Activated naive CD4-positive, alpha-beta T cell treated with anti-CD3 and anti-CD28 coated beads, Interleukin-2, amount 50 U/mL, for 72 hours (primary cell): ENCODE measurements at places on chromosomes 13 and 19.

- no peak for DNase-seq
Observed at GRCh38 chr13:49897713-49898112, 38.4 kb downstream of the SPRYD7 start.

DNA sequence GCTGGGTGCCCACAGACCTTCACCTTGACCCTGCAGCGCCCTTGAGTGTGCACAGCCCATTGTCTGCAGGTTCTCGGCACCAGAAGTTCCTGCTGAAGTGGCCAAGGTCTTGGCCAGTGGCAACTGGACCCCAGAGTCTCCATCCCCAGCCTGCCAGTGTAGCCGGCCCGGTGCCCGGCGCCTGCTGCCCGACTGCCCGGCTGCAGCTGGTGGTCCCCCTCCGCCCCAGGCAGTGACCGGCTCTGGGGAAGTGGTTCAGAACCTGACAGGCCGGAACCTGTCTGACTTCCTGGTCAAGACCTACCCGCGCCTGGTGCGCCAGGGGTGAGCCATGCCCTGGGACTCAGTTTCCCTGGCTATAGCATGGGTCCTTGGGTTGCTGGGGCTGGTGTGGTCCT, 11.9 kb upstream of the ARHGAP45 start:
- no peak for DNase-seq

GRCh38 chr19:2060884-2061494, 9.9 kb upstream of the MKNK2 start:
- DNase-seq: no peak

DNA sequence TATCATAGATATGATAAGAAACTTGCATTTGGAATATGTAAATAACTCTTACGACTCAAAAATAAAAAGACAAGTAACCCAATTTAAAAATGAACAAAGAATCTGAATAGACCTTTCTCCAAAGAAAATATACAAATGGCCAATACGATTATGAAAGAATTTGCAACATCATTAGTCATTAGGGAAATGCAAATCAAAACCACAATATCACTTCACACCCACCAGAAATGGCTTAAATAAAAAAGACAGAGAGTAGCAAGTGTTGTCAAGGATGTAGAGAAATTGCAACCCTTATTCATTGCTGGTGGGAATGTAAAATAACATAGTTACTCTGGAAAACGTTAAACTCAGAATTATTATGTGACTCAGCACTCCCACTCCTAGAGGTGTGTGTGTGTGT, 226.6 kb upstream of the MAB21L1 start:
- no peak for DNase-seq

- no peak for DNase-seq
Observed at GRCh38 chr13:42039457-42039945, 8.9 kb upstream of the DGKH start.

DNA sequence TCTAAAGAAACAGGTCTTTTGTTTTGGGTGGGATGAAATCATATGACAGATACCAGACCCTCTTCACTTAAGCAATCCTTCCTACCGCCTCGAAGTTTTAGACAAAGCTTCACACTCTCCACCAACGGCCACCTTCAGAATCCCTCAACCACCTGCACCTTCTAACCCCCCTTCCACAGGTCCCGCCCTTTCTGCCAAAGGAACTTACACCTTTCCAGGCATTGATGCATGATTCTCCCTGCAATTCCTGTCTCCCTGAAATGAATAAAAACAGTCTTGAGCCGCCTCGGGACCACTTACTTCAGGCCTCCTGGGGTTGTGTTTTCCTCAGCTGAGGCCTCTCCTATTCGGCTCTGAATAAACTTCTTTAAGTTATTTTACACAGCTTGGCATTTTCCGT, 859 bp downstream of the ZNF433 start:
- DNase-seq: no peak

DNA sequence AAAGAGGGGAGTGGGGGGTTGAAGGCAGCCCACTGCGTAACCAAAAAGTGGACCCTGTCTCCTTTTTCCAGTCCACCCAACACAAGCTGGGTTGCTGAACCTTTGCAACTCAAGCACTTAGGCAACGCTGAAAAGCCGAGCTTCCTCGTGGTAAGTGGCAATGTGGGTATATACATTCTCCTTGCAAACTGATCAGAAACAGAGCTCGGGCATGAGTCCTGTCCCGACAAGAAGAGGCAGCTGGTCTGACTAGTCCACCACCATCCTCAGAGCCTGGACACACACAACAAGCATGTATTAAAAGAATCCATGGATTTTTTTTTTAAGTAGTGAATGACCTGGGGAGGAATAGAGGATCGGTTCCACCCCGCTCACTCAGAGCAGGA, 240.6 kb upstream of the ZNF507 start:
- DNase-seq: no peak

GRCh38 chr19:1094655-1094977, 559 bp downstream of the POLR2E start:
- DNase-seq: no peak

DNA sequence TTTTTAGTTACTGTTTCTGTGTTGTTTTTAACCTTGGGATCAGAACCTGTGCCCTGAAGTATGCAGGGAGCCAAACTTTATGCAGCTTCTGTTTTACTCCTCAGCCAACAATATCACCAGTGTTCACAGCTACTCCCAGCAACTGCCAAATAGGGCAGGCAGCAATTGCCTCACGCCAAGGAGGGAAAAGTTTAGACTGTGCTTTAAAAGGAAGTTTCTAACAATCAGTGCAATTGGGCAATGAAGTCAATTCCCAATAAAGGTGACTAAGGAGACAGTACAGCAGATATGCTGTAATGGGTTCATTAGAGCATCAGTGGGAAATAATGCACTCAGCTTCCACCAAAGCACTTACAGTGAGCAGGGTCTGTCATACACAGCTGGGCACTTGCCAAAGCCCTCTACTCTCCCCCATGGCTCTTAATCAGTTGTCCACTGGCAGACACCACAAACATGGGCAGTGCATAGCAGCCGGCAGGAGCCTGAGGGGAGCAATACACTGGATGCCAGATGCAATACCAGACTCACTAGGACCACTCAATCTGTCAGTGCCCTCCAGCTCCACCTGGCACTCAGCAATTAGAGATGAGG, 19.3 kb downstream of the ENOX1 start:
- no peak for DNase-seq

DNA sequence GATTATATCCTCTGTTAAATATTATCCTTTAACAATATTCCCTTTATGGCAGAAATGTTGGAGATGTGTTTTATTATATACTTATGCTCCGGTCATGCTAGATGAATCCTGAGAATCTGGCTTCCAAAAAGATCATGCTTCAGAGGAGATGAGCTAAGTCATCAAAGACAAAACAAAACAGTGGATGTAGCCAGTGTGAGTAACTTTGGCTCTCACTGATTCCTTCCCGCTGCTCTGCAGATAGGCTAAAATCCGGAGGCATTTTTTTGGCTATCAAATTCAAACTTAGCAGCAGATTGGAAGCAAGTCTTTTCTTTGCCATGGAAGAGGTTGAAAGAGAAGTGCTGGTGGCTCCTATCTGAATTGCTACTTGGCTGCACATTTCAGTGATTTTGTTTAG, 295.9 kb downstream of the GPC6 start:
- DNase-seq: no peak

- DNase-seq: no peak
Observed at GRCh38 chr13:76331943-76332712, 554.1 kb downstream of the KCTD12 start.

DNA sequence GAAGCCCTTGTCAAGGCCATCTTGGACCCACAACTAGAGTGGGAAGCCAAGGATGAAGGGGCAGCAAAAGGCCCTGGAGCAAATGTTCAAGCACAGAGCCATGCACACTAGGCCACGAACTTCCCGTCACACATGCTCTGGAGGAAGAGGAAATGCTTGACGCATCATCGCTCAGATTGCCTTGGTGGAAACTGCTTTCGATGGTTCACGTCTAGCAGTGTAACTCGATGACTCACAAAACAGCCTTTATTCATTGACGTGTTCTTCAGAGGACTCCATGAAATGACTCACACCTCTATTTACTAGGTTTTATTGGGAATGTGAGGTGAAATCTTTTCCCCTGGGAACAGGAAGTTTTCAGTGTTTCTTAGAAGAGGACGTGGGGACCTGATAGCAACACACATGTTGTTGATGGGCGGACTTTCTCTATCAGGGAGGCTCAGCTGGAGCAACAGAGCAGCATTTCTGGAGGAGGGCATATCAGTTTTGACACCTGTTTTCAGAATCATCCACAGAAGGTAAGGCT, 79.8 kb upstream of the FLT1 start:
- no peak for DNase-seq

DNA sequence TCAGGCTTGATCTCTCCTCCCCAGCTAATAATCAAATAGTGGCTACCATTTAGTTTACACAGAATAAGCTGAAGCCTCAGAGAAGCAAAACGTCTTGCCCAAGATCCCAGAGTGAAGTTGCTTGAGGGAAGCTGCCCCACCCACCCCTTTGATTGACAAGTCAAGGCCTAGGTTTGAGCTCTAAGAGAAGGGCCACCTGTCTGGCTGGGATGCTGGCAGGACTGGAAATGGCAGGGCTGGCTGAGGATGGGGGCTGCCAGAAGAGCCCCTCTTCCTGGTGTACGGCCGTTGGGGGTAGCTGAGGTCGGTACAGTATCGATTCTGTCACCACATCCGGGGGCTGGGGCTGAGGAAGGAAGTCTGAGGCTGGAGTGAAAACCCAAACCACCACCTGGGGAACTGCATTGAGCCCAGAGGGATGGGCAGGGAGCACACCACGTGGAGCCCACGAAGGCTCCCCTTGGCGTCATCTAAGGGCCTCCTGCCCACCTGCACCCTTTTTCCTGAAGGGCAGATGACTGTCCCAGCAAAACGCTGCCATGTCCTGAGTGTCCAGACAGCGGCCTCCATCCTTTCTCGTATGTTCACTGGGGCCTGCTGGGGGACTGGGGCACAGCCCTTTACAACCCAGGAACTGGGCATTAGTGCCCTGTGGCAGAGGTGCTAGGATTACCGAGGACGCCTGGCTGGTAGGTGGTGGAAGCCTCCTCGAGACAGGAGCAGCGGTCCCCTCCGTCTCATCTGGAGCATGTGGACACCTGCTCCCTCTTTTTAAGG, 1.4 kb upstream of the PRKD2 start:
- DNase-seq: peak; percentile 81

DNA sequence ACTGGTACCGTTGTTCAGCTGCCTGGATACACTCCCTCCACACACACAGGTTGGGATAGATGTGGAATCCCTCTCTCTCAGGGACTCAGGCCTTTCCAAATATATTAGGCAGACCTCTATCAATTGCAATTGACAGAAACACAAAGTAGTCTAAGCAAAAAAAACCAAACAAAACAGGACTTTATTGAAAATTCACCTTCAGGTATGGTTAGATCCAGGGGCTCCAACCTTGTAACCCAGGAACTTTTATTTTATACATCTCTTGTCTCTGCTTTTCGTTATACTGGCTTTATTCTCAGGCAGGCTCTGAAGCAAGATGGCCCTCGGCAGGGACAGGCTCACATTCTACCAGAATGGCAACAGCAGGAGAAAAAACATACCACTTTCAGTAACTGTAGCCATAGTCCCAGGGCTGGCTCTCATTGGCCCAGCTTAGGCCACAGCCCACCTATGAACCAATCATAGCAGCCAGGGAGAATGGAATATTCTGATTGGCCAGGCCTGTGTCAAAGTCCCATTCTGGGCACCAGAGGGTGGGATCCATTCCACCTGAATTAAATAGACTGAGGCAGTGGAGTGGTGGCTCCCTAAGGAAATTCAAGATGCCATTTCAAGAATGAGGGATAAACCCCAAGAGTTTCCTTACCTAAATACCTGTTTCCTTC, 13.1 kb upstream of the CEACAM19 start:
- DNase-seq: no peak

DNA sequence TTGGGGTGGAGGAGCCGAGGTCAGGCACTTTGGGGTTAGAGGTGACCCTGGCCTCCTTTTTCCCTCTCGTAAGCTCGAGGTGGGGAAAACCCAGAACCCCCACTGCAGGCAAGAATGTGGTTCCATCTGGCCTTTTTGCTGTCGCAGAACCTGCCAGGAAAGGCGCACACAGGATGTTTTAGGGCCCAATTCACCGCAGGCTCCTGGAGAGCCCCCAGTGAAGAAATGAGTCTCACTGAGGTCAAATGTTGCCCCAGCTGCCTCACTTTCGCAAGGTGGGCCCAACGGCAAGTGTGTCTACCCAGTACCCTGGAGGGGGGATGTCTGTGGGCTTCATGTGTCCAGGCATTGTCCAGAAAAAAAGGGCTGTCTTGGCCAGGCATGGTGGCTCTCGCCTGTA, 61.8 kb downstream of the PEX11G start:
- no peak for DNase-seq

DNA sequence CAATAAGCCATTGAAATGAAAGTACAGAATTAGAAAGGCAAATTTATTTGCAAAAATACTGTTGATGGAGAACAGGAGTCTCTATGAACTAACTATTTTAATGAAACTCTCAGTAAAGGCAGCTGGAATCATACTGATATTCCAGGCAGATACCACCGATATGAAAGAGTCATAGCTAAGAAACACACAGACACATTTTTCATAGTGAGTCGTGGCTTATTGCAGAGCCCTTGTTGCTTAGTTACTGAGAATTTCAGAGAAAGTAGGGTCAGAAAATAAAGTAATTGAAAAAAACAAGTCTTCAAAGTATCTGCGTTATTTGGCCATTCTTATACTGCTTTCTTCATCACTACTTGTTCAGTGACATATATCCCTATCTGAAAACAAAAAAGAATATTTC, 1890.9 kb downstream of the PCDH9 start:
- DNase-seq: no peak

DNA sequence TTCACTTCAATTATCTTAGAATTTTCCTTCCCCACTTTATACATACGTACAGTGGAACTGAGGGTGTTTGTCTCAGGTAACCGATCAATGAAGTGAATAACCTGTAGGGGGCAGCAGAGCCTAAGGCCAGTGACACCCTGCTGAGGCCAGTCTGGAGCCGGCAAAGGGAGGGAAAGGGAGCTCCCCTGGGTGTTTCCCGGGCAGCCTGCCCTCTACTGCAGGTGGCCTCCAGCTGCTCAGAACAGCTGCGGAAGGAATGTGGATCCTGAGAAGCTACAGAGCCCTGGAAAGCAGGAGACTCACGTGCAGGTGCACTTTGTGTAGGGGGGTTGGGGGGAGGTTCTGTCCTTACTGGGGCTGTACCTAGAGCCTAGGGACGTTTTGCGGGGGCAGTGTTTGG, 832 bp upstream of the ZNF491 start:
- peak; percentile 81 for DNase-seq

DNA sequence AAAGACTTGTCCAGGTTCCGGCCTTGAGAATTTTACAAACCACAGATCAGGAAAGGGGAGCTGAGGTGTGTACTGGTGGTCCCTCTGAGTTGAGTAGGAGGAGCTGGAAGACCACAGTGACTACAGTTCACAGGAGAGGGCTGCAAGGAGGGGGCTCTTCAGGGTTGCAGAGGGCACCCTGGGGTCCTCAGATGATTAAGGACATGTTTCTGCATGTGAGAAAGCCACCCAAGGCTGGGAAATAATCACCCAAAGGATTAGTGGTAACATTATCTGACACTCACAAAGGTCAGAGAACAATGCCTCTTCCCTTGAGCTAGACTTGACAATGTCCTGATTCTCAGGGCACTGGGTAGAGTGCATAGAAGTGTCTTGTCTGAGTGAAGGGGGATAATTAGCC, 540.4 kb downstream of the IRS2 start:
- DNase-seq: no peak

GRCh38 chr13:42812316-42812715, 30.9 kb downstream of the FAM216B start:
- DNase-seq: no peak

GRCh38 chr19:6185835-6186834, 50.7 kb downstream of the ACSBG2 start:
- DNase-seq: no peak

GRCh38 chr19:10870501-10870954, 825 bp upstream of the CARM1 start:
- DNase-seq: no peak

- peak; percentile 82 for DNase-seq
Observed at GRCh38 chr19:55251341-55252081, 7.3 kb downstream of the PPP6R1 start.
